ENCODE measurements at places on chromosomes 16 and 17.
A peak's percentile ranks its signal among the peaks of the same experiment; 100 is the strongest.

DNA sequence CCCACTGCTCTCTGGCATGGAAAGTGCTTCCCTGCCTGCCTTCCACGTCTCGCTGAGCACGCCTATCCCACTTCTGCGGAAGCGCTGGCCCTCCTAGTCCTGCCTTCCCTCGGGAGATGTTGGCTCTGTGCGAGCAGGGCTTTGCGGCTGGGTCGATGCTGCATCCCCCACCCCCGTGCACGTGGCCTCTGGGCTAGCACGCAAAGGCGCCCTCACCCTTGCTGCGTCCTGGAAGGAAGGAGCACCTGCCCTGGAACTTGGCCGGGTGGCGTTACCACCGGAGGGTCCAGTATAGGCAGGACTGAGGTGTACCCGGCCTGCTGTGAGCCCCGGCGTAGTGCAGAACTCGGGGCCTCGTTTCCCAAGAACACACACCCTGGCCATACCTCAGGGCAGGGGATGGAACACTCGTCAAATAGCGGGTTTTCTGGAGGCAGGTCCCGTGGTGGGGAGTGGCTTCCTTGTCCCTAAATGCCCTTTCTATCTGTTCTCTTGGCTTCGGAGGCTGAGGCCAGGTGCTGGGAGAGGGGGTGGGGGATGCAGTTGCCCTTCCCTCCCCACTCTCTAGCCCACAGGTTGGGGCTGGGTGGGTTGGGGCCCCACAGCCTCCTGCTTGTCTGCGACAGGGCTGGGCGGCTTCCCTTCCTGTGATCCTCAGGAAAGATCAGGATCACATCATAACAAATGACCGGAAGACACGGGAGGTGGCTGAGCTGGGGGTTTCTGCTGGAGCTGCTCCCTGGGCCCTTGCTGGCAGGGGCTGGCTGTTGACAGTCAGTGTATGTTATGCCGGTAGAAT is 17.4 kb downstream of the BAIAP2 start:
- DNase-seq = no peak

DNA sequence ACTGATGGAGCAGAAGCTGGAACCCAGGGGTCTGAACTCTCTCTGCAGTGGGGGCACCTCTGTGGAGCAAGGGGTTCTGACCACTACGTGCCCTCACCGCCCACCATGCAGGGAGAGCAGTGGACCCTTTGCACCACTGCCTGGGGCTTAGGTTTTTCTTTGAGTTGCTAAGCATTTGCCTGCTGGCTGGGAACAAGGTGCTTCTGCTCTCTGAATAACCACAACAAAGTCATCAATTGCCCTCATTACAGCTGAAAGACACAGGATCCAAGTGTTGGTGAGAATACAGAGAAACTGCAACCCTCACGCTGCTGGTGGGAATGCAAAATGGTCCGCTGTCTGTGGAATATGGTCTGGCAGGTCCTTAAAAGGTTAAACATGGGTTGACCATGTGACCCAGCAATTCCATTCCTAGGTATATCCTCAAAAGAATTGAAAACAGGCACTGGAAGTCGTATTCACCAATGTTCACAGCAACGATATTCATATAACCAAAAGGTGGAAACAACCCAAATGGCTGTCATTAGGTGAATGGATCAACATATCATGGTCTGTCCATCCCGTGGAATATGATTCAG is 22.8 kb downstream of the NLRC3 start:
- DNase-seq = no peak

DNA sequence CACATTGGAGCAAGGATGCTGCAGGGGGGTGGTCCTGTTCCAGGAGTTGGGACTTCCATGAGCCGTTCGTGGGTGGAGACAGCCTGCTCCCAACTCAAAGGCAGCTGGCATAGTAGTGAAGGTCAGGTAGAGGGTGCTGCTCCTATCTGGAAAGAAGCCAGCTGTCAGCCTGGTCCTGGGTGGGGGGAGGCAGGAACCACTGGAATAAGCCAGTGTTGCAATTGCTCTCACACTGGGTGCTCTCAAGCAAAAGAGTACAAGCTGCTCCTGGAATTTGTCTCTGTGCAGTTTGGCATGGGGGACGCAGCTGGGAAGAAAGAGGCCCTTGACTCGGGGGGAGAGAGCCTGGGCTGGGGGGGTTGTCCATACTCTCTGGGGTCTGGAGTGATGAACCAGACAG is 8.7 kb downstream of the CACNG5 start:
- DNase-seq = no peak

- DNase-seq = no peak
Measured at GRCh38 chr17:39217734-39218369, 7.9 kb downstream of the STAC2 start.

DNA sequence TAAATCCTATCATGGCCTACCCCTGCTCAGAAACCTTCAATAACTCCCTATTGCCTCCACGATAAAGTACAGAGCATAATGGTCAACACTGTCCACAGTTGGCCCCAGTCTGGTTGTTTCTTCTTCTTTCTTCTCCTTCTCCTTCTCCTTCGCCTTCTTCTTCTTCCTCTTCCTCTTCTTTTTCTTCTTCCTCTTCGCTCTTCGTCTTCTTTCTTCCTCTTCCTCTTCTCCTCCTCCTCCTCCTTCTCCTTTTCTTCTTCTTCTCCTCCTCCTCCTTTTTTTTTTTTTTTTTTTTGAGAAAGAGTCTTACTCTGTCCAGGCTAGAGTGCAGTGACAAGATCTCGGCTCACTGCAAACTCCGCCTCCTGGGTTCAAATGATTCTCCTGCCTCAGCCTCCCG is 23.8 kb downstream of the MRM1 start:
- DNase-seq = no peak

DNA sequence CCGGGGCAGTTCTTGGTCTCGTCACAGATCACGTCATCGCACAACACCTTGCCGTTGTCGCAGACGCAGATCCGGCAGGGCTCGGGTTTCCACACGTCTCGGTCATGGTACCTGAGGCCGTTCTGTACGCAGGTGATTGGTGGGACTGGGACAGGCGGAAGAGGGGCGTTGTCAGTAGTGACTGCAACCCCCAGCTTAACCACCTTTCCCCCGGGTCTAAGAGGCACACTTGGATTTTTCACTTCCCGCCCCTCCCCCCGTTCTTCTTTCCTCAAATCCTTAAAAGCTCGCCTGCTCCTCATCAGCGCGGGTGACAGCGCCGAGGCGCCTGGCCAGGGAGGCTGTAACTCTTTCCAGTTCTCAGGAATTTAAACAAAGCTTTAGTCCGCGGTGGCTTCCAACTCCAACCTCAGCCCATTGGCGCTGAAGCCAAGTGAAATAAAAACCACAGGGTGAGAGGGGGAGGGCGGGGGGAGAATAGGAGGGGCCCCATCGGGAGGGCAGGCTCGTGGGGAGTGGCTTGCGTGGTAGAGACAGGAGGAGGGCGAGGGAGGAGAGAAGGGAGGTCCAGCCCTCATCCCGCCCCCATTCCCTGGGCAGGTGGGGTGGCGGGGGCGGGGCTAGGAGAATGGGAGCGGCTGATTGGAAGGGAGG is 1.5 kb downstream of the COL1A1 start:
- DNase-seq = peak; percentile 22

GRCh38 chr16:84190731-84191388 is at the start of gene ADAD2:
ADAD2 (plus strand) TSS chr16:84191157; CDS start chr16:84191231, 74 bp downstream.
- DNase-seq = no peak

- no peak for DNase-seq
Measured at GRCh38 chr17:77454242-77455095, 313.7 kb downstream of the SEC14L1 start.

- no peak for DNase-seq
Measured at GRCh38 chr16:35735403-35736251, 2276.2 kb downstream of the TP53TG3F start.

DNA sequence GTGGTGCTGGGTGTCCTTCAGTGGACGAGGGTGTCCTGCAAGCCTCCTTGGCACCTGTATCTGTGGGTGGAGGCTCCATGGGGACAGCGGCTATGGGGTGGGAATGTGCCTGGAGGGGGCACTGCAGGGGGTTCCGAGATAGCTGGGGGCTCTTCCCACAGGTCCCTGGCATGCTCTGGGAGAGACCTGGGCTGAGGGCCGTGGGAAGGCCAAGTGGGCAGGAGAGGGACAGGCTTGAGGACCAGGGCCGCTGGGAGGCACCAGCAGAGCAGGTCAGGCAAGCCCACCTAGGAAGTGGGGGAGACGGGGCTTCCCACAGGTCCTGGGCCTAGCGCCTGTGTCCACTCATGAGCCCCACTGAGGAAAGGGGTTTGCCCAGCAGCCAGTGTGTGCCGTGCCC is 9.7 kb downstream of the LRRC75A start:
- no peak for DNase-seq

GRCh38 chr16:73190256-73190655 is 142.3 kb upstream of the ZFHX3 start:
- DNase-seq = no peak

- DNase-seq = no peak
Measured at GRCh38 chr17:37756051-37756450, 11.2 kb upstream of the HNF1B start.

GRCh38 chr17:48043176-48043575 is 5.0 kb upstream of the NFE2L1 start:
- DNase-seq = no peak

GRCh38 chr16:65066651-65067050 is 55.2 kb downstream of the CDH11 start:
- no peak for DNase-seq

DNA sequence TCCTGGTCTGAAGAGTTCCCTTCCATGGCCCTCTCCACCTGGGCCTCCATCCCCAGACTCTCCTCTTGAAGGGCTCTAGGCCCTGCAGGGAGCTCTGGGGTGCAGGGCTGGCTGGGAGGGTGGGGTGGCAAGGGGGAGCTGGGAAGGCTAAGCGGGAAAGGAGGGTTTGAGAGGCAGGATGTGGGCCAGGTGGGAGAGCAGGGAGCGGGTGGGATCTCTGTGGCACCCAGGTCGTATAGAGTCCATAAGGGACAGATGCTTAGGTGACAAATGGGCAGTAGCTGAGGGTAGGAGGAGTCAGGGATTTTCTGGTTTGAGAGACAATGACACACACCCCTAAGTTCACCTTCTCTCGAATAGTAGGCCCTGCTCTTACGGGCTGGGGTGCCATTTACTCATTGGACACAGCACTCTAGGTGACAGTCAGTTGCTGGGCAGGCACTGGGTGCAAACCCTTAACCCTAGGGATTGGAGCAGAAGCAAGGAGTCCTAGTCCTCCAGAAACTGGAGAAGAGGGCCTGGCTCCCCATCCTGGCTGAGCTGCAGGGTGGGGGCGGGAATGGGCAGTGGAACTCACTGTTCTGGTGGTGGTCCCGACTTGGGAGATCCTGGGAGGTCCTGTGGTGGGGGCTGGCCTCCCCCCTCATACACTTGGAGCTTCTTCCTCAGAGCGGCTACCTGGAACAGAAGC is 15.3 kb downstream of the KIF18B start:
- no peak for DNase-seq

DNA sequence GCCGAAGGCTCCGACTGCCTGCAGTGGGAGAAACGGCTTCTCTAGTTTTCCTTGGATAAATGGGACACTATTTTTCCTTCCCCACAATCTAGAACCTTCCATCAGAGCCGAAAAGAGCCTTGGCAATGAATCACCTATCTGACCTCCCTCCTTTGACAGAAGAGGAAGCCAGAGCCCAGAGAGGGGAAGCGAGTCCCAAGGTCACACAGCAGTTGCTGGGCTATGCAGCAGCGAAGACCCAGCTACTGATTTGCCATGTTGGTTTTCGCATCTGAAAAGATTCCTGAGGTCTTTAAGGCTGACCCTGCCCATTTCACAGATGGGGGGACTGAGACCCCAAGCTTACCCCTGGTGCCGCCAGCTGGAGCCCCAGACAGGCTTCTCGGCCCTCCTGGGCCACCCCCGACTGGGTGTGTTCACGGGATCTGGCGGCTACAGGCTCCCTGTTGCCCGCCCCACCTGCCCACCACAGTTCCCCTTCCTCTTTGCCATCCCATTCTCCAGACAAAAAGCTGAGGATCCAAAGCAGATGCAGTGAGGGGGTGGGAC is 45.9 kb downstream of the RAI1 start:
- no peak for DNase-seq

- no peak for DNase-seq
Measured at GRCh38 chr17:57006040-57006439, 28.1 kb downstream of the SCPEP1 start.

GRCh38 chr17:10618202-10618635 is 38.9 kb downstream of the MYH3 start:
- peak; percentile 10 for DNase-seq

All from activated naive CD4-positive, alpha-beta T cell (primary cell).